Mesothelial cell of epicardium (in vitro differentiated cells): ENCODE measurements at places on chromosomes 5 and 9. TPM values are rescaled to one million over a fixed set of nuclear protein-coding genes. Genes with fewer than 3 reads are reported as not detected.

The IRX1 gene
- 68.5 to 71.5 TPM (median 68.6 TPM) in 3 replicates for total RNA-seq

- peaks cover 3% of the 10 kb centered on the region for H3K4me1 ChIP-seq
- no peaks in the 10 kb centered on the region for H3K27me3 ChIP-seq
- H3K36me3 ChIP-seq = peaks cover 44% of the 10 kb centered on the region
- no peak for DNase-seq
Measured at GRCh38 chr5:1321576-1321975, 23.3 kb downstream of the CLPTM1L start.

The SCAMP1 gene
- total RNA-seq = 41.2 to 45.4 TPM (median 43.7 TPM) in 3 replicates

GRCh38 chr5:147859962-147860640 lies 18.4 kb upstream of the SCGB3A2 start:
- no peak overlapping the region for H3K27ac ChIP-seq
- peaks cover 26% of the 10 kb centered on the region for H3K4me1 ChIP-seq
- H3K36me3 ChIP-seq = no peaks in the 10 kb centered on the region
- peaks cover 13% of the 10 kb centered on the region for H3K27me3 ChIP-seq

GRCh38 chr9:96137671-96138429 lies 164.1 kb downstream of the HSD17B3 start:
- DNase-seq = no peak
- H3K4me3 ChIP-seq = no peak overlapping the region
- H3K27ac ChIP-seq = no peak overlapping the region
- peaks cover 18% of the 10 kb centered on the region for H3K4me1 ChIP-seq
- peaks cover 11% of the 10 kb centered on the region for H3K27me3 ChIP-seq
- H3K36me3 ChIP-seq = no peaks in the 10 kb centered on the region

DNA sequence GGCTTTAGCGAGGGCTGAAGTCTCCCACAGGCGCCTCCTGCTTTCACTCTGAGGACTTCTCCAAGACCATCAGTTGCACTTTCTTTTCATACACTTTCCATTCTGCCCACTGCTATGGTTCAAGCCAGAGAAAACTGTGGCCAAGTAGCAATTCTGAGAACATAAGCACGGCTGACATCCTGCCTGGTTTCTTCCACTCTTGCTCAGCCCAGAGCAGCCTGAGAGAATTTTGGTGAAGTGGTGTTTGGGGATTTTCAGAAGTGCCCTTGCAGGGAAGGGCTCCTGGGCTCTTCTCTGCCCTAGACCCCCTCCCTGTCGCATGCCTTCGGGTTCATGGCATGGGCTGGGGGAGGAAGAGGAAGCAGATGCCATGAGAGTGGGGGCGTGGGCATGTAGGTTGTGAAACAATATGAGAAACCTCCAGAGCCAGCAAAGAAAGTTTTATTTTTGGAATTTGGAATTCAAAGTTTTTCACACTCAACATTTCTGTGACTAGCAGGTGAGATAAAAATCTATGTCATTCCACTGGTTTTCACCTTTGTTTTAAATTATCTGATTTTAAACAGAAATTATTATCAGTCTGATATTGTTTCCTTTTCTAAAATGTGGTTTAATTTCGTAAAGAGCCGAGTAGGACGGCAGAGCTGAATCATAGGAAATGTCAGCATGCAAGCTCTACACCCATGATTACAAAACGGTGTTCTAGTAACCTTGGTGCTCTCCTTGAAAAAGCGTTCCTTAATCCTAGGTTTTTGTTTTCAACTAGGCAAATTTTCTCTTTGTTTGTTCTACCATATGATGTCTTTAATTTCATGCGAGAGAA lies 27.8 kb upstream of the TNFSF8 start:
- H3K27me3 ChIP-seq = no peaks in the 10 kb centered on the region
- H3K4me3 ChIP-seq = no peak overlapping the region
- H3K36me3 ChIP-seq = peaks cover 9% of the 10 kb centered on the region
- peaks cover 2% of the 10 kb centered on the region for H3K4me1 ChIP-seq

The PHF2 gene
- total RNA-seq = 37.6 to 38.5 TPM (median 37.6 TPM) in 3 replicates

GRCh38 chr9:21873540-21874221 lies 71.2 kb downstream of the MTAP start:
- no peak for DNase-seq
- H3K4me1 ChIP-seq = no peaks in the 10 kb centered on the region
- H3K27me3 ChIP-seq = no peaks in the 10 kb centered on the region
- no peak overlapping the region for H3K27ac ChIP-seq
- H3K36me3 ChIP-seq = peaks cover 46% of the 10 kb centered on the region

DNA sequence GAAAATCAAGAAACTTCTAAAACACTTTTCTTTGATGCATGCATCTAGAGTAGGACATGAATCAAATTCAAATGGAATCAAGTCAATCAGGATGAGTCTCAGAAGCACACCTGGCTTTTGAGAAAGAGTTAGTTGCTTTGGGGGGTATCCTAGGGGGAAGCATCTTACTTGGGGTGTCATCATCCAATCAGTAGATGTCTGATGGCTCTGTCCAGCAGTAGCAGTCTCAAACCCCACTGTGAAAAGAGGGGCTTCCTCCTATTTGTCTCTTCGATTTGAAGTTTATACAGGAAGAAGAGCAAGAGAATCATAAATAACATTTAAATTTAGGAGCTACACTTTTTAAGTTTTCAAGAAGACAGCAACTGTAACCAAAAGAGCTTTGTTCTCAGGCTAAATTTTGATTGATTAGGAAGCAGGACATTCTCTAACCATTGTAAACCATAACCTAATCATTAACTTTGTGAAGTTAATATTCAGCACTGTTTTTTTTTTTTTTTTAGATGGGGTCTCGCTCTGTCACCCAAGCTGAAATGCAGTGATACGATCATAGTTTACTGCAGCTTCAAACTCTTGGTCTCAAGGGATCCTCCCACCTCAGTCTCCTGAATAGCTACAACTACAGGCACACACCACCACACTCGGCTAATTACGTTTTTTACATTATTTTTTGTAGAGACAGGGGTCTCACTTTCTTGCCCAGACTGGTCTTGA lies 614.7 kb downstream of the CSNK1G3 start:
- H3K27ac ChIP-seq = peak overlapping the region; percentile 86
- no peaks in the 10 kb centered on the region for H3K27me3 ChIP-seq
- H3K4me3 ChIP-seq = no peak overlapping the region
- peaks cover 72% of the 10 kb centered on the region for H3K4me1 ChIP-seq
- H3K36me3 ChIP-seq = no peaks in the 10 kb centered on the region
- no peak for DNase-seq

DNA sequence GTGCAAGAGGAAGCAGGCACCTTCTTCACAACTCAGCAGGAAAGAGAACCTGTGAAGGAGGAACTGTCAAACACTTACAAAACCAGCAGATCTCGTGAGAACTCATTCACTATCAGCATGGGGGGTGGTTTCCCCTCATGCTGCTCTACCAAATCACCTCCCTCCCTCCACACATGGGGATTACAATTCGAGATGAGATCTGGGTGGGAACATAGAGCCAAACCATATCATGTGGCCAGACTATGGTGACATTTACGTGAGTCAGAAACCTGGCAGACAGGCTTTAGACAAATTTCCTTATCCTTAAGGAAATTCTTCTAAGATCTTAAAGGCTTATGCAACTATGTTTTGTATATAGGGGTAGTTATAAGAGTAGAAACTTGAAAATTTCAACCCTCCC lies 8.7 kb upstream of the AOPEP start:
- no peaks in the 10 kb centered on the region for H3K36me3 ChIP-seq
- H3K4me1 ChIP-seq = no peaks in the 10 kb centered on the region
- no peak overlapping the region for H3K27ac ChIP-seq
- H3K4me3 ChIP-seq = no peak overlapping the region
- no peak for DNase-seq

- H3K36me3 ChIP-seq = no peaks in the 10 kb centered on the region
- DNase-seq = no peak
- H3K4me1 ChIP-seq = peaks cover 7% of the 10 kb centered on the region
- no peak overlapping the region for H3K27ac ChIP-seq
Measured at GRCh38 chr5:178182158-178182876, 4.9 kb downstream of the GMCL2 start.

DNA sequence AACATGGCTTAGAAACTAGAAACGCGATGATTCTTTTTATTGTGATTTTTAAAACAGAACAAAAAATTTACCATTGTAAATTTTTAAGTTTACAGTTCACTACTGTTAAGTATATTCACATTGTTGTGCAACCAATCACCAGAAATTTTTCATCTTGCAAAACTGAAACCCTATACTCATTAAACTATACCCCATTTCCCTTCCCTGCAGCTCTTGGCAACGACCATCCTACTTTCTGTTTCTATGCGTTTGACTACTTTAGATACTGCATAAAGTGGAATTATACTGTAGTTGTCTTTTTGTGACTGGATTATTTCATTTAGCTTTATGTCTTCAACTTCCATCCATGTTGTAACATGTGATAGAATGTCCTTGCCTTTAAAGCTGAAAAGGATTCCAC lies 52.5 kb downstream of the SPOCK1 start:
- H3K4me3 ChIP-seq = no peak overlapping the region
- DNase-seq = no peak
- no peaks in the 10 kb centered on the region for H3K36me3 ChIP-seq
- no peaks in the 10 kb centered on the region for H3K4me1 ChIP-seq

DNA sequence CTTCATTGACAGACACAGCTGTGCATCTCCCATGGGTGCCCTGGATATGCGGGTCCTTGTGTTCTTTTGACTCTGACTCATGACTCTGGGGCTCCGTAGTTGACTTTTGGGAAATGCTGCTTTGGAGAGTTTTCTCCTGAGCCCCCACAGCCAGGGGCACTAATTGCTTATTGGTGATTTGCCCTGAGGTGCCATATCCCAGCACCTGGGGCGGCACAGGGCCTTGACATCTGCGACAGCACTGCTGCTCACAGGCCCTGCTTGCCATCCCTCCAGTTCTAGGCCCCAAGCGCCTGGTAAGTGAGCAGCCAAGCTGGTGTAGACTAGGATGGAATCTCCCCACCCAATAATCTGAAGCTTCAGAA lies 75.1 kb downstream of the AMBP start:
- H3K36me3 ChIP-seq = peaks cover 47% of the 10 kb centered on the region
- no peaks in the 10 kb centered on the region for H3K27me3 ChIP-seq
- H3K27ac ChIP-seq = no peak overlapping the region
- DNase-seq = peak; percentile 21

DNA sequence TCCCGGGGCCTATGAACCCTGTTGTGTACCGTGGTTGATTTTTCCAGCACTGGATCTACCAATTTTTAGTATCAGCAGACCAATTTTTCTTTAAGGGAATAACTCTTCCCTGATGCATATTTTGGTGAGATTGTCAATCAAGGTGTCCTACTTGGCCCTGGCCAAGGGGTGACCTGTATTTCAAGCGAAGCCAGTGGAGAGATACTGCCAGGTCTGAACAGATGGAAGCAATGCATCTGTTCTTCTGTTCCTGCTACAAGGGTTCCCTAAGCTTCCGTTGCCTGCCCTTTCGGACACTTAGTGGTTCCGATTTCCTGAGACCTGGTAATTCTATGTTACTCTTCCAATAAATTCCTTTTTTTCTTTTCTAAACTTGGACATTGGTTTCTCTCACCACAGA lies 37.3 kb downstream of the ADAM19 start:
- peaks cover 20% of the 10 kb centered on the region for H3K4me1 ChIP-seq
- H3K27ac ChIP-seq = no peak overlapping the region
- no peak for DNase-seq
- no peaks in the 10 kb centered on the region for H3K27me3 ChIP-seq

GRCh38 chr9:93505541-93506132 lies 52.3 kb upstream of the FAM120AOS start:
- H3K4me3 ChIP-seq = no peak overlapping the region
- DNase-seq = no peak
- peaks cover 22% of the 10 kb centered on the region for H3K36me3 ChIP-seq
- H3K4me1 ChIP-seq = peaks cover 17% of the 10 kb centered on the region
- H3K27ac ChIP-seq = peak overlapping the region; percentile 22
- no peaks in the 10 kb centered on the region for H3K27me3 ChIP-seq

DNA sequence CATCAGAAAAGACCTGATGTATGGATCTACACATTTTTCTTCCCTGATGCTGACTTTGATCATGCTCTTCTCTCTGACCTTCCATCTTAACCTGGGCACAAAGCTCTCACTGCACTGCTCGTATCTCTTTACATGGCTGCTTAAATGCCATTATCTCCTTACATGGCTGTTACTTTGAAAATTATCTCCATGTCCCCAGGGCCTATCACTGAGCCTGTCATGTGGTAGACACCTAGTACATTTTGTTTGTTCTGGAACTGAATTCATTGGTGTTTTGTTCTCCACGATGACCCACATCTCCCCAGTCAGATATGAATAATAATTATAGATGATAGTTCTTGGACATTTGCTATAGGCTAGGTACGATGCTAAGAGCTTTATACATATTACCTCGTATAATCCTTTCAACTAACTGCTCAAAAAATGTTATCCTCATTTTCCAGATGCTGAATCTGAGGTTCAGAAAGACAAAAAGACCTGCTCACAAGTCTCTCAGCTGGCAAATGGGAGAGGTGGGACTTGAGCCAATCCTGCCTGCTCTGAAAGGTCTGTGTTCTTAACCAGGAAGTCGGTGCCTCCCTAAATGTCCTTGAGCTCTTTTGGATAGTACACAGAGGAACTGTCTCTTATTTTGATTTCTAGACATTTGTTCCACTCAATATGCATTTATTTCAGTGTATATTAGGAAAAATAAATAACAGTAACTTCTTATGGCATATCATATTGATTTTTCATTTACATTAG lies 9.8 kb upstream of the CPEB4 start:
- H3K27me3 ChIP-seq = no peaks in the 10 kb centered on the region
- DNase-seq = no peak
- peaks cover 3% of the 10 kb centered on the region for H3K4me1 ChIP-seq
- no peak overlapping the region for H3K4me3 ChIP-seq
- no peaks in the 10 kb centered on the region for H3K36me3 ChIP-seq

GRCh38 chr5:157161996-157162395 lies 4.1 kb downstream of the GARIN3 start:
- no peak overlapping the region for H3K4me3 ChIP-seq
- H3K27me3 ChIP-seq = peaks cover 34% of the 10 kb centered on the region
- no peaks in the 10 kb centered on the region for H3K36me3 ChIP-seq
- no peak for DNase-seq
- no peak overlapping the region for H3K27ac ChIP-seq

GRCh38 chr5:153544706-153545105 lies 54.2 kb downstream of the GRIA1 start:
- no peak for DNase-seq
- no peak overlapping the region for H3K4me3 ChIP-seq
- no peak overlapping the region for H3K27ac ChIP-seq
- no peaks in the 10 kb centered on the region for H3K27me3 ChIP-seq
- no peaks in the 10 kb centered on the region for H3K4me1 ChIP-seq

DNA sequence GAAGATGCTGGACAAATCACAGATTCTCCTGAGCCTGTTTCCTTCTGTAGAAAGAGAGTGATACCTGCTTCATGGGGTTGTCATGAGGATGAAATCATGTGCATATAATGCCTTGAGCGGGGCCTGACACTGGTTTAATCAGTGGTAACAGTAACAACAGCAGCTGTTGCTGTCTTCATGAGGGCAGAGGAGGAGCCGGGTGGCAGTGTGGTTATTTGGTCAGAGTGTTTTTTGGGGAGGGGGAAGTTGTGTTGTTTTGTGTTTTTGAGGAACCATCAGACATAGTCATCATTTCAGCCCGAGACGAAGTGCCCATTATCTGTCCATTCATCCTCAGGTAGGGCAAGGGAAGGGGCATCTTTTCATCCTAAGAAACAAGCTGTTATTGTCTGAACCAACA lies 44.0 kb downstream of the NEURL1B start:
- no peak overlapping the region for H3K27ac ChIP-seq
- peaks cover 28% of the 10 kb centered on the region for H3K27me3 ChIP-seq
- H3K4me3 ChIP-seq = no peak overlapping the region
- peaks cover 21% of the 10 kb centered on the region for H3K4me1 ChIP-seq
